ENCODE measurements at places on chromosomes 4 and X.

- no peak for DNase-seq
These were observed 73.5 kb downstream of the ANXA3 start for GRCh38 chr4:78625073-78625472.

DNA sequence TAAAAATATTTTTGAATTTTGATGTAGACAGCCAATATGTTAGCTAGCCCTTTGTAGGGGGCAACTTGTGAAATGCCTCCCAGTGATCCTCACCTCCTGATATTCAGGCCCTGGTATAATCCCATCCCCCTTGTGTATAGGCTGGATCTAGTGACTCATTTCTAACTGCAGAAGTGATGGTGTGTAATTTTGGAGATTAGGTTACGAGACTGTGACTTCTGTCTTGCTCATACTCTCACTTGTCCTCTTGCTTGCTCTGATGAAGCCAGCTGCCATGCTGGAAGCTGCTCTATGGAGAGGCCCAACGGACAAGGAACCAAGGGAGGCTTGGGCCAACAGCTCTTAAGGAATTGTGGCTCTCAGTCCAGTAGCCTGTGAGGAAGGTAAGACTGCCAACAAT lies 61.7 kb downstream of the GPR82 start:
- DNase-seq: no peak

- no peak for DNase-seq
These were observed 158.4 kb downstream of the TENT5D start for GRCh38 chrX:80578517-80579105.

GRCh38 chr4:71460371-71460770 lies 121.6 kb downstream of the SLC4A4 start:
- DNase-seq: no peak

GRCh38 chrX:127621780-127622179 lies 430.4 kb downstream of the ACTRT1 start:
- no peak for DNase-seq

Data from activated CD4-positive, alpha-beta T cell treated with anti-CD3 and anti-CD28 coated beads, Interleukin-2, amount 50 U/mL, for 24 hours (primary cell).